ENCODE measurements at places on chromosomes 1 and 21. TPM values are rescaled to one million over a fixed set of nuclear protein-coding genes. Genes with fewer than 3 reads are reported as not detected.

GRCh38 chr1:87136607-87137341 lies 191.9 kb upstream of the LMO4 start:
- DNase-seq = no peak

- peak; percentile 78 for DNase-seq
Observed at GRCh38 chr21:26115305-26115704, 55.3 kb downstream of the APP start.

GRCh38 chr1:65420590-65421350 lies at the start of the genes LEPR and LEPROT:
TSS of gene LEPR (plus strand) at chr1:65420668. CDS start at chr1:65565566, 144,898 bp downstream.
TSS of gene LEPROT (plus strand) at chr1:65420668. CDS start at chr1:65420725, 57 bp downstream.
- DNase-seq = no peak

GRCh38 chr21:31136891-31137290 lies 98.6 kb upstream of the KRTAP19-8 start:
- DNase-seq = peak; percentile 48

DNA sequence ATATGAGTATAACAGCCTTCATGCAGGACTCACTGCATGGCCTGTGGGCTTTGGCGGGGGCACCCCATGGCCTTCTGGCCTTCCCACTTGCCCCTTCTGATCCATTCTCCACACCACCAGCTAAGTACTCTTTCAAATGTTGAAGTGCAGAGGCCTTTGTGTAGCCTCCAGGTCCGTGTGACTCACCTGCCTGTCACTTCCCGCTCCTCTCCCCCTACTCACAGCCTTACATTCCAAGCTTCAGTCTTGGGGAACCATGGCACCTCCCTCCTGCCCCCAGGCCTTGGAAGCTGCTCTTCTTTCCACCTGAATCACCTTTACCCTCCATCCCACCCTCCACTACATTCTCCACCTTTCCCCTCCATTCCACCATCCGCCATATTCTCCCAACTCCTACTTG lies 69.6 kb downstream of the PGM1 start:
- peak; percentile 8 for DNase-seq

DNA sequence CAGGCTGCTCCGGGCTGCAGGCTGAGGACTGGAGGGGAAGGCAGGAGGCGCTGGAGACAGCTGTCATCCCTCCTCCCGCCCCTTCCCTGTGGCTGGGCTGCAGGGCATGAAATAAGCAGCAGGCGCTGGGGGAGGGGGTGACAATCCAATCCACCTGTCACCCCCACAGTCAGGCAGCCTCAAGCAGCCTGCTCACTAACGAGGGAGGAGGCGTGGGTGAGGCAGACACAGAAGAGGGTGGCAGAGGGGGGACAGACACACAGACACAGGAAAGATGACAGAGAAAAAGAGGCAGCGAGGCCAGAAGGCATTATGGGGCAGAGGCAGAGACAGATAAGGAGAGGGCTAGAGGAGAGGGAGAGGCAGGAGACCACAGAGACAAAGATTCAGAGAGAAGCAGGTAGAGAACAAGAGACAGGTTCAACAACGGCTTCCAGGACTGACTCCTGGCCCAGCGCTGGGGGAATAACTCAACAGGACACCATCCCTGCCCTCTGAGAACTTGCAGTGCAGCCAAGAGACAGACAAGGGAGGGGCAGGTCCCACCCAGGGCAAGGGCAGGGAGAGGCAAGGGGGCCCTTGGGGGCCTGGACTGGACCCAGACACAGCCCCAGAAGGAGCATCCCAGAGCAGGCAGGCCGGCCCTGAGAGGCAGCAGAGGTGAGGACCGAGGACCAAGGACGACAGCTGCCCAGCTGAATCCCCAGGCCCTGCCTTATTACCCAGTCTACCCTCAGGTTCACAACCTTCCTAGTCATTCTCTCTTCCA lies 11.2 kb downstream of the MEF2D start:
- DNase-seq = peak; percentile 28

DNA sequence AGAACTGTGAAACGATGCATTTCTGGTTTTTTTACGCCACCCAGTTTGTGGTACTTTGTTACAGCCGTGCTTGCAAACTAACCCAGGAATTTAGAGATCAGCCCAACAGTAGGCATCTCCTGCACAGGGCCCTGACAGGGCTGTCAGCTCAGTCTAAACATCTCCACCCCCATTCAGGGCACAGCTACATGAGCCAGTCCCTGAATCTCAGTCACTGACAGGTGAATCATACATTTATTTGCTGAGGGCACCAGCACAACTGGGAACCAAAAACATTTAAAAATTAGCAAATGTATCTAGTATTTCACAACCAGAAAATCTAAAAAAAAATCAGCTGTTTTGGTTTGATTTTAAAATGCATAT lies 30.7 kb downstream of the PRDX6 start:
- DNase-seq = no peak

DNA sequence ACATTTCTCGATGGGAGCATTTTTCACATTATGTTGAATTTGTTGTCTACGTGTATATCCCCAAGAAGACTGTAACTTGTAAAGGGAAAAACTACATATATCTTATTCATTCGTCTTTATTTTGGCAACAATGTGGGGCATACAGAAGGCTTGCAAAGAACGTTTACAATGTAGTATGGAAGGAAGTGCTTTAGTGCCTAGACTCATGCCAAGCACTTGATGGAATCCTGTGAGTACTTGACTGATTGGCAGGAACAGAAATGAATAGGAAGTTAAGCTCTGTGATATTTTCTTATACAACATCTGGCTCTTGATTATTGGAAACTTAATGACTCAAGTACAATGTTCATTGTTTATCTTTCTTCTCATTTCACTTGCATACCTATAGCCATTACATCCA lies 284.4 kb downstream of the LRRC7 start:
- DNase-seq = no peak

GRCh38 chr1:1371746-1372711 lies 3.0 kb downstream of the AURKAIP1 start:
- peak; percentile 18 for DNase-seq

GRCh38 chr1:8603220-8603616 lies 214.2 kb downstream of the RERE start:
- DNase-seq = peak; percentile 60

Gene PTGFR
- total RNA-seq = 0.13 TPM

Gene HMCN1
- total RNA-seq = 4.0 TPM

Gene TNFSF4
- total RNA-seq = 2.0 TPM

Gene CD1B
- total RNA-seq = not detected

Gene OR10X1
- not detected for total RNA-seq

Gene B3GALT2
- total RNA-seq = 3.7 TPM

Measured in dermis microvascular lymphatic vessel endothelial cell (primary cell).